ENCODE measurements at places on chromosomes 6 and 20. TPM values are rescaled to one million over a fixed set of nuclear protein-coding genes. Genes with fewer than 3 reads are reported as not detected.

The TNFRSF6B gene
- total RNA-seq: not detected

The LY6G5C gene
- total RNA-seq: 1.2 TPM

The DDO gene
- total RNA-seq: not detected

The OXT gene
- total RNA-seq: not detected

The RAET1G gene
- not detected for total RNA-seq

The RFX6 gene
- total RNA-seq: not detected

The ZNF318 gene
- 22.1 TPM for total RNA-seq

Measured in H1 (cell line).